ENCODE measurements at places on chromosomes 6 and 20.

GRCh38 chr6:138383776-138384175 lies 6.1 kb downstream of the SMIM28 start:
- no peaks in the 10 kb centered on the region for H3K4me1 ChIP-seq
- DNase-seq = no peak
- no peaks in the 10 kb centered on the region for H3K36me3 ChIP-seq
- no peaks in the 10 kb centered on the region for H3K27me3 ChIP-seq
- H3K4me3 ChIP-seq = no peak overlapping the region
- no peak overlapping the region for H3K27ac ChIP-seq

DNA sequence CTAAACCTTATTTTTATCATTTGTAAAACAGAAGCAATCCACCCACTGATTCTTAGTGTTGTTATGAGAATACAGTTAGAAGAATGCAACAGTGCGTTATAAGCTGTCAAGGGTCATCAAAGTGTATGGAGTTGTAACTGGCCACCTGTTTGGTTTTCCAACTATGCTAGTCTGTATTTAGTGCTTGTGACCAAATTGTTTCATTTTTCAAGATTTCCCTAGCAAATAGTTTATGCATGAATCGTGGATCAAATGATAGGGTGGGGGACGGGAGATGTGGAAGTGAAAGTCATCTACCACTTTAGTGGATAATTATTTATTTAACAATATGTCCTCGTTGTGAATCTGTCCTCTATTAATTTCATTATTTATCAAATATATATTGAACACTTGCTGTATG lies 175.4 kb upstream of the HDDC2 start:
- DNase-seq = no peak
- no peaks in the 10 kb centered on the region for H3K36me3 ChIP-seq
- no peaks in the 10 kb centered on the region for H3K27me3 ChIP-seq
- no peaks in the 10 kb centered on the region for H3K4me1 ChIP-seq

GRCh38 chr20:542777-543368 lies 717 bp downstream of the CSNK2A1 start:
- H3K27ac ChIP-seq = peak overlapping the region; percentile 91
- H3K36me3 ChIP-seq = no peaks in the 10 kb centered on the region
- H3K4me1 ChIP-seq = peaks cover 41% of the 10 kb centered on the region
- no peak for DNase-seq
- peak overlapping the region; percentile 88 for H3K4me3 ChIP-seq

DNA sequence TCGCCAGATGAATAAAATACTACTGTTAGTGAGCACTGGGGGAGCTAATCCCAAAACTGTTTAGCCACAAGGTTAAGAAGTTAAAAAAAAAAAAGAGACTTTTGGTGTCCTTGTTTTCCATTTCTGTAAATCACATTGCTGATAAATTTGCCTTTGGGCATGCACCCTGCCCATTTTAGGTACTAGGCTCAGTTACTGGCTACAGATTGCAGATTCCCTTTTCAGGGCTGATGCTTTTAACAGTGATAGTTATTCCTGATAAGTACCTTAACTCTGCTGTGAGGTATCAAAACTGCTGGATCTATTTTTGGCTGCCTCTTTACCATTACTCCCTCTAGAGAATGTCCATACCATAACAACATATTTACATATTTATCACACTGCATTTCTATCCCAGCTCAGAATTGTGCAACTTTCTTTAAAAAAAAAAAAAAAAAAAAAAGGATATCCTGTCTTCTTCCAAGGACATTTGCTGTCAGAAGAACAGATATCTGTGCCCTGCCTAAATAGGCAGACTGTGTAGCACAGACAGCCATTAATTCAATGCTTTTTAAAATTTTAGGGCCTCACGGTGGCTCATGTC lies 94.5 kb downstream of the SSR1 start:
- peaks cover 53% of the 10 kb centered on the region for H3K36me3 ChIP-seq
- no peaks in the 10 kb centered on the region for H3K27me3 ChIP-seq
- H3K4me3 ChIP-seq = no peak overlapping the region
- peaks cover 54% of the 10 kb centered on the region for H3K4me1 ChIP-seq

GRCh38 chr6:5737460-5737859 lies 269.3 kb downstream of the NRN1 start:
- H3K27me3 ChIP-seq = no peaks in the 10 kb centered on the region
- H3K4me3 ChIP-seq = no peak overlapping the region
- H3K27ac ChIP-seq = no peak overlapping the region
- DNase-seq = no peak

DNA sequence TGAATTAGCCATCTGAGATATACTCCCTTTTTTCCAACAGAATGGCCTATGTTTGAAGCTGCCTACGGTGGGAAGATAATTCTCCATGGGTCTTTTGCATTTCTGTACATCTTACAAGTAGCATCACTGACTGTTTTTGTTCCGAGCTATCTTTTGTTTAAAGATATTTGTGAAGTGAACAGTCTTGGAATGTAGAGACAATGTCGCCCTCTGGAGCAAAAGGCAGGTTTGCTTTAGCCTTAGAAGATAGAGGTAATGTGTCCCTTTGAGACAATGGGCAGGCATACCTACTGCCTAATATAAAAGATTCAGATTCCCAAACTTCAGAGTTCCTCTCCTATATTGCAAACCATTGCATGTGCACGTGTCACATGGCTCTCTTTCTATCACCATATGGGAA lies 347.8 kb upstream of the CNR1 start:
- no peak for DNase-seq
- no peaks in the 10 kb centered on the region for H3K36me3 ChIP-seq
- no peaks in the 10 kb centered on the region for H3K4me1 ChIP-seq

DNA sequence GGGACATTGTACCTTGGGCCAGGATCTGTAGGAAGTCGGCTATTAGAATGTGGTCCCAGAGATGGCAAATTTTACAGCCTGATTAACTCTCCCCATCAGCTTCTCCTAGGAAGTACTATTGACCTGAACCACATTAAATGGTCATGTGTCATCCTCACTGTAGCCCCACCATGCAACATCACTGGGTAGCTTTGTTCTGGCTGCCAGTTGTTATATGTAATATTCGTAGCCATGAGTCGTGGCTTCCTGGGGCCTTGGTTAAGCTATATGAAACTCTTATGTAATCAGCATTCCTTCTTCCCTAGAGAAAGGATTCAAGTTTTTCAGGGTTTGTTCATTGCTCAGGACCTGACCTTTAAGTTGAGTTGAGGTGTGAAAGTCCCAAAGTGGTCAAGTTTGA lies 125.7 kb downstream of the ANKS1A start:
- DNase-seq = no peak
- peaks cover 7% of the 10 kb centered on the region for H3K36me3 ChIP-seq
- H3K27ac ChIP-seq = peak overlapping the region; percentile 92
- H3K27me3 ChIP-seq = no peaks in the 10 kb centered on the region

DNA sequence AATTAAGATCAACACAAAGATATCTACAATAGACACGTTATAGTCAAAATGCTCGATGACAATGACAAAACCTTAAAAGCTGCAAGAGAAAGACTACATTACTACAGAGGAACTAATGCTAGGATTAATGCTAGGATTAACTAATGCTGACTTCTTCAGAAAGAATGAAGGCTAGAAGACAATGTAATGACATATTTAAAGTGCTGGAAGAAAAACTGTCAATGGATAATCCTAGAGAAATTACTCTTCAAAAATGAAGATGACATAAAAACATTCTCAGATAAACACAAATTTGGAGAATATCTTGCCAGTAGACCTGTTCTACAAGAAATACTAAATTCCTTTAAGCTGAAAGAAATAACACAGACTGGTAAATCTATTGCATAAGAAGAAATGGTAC lies 75.2 kb upstream of the SMIM28 start:
- H3K4me3 ChIP-seq = no peak overlapping the region
- H3K27me3 ChIP-seq = no peaks in the 10 kb centered on the region
- peaks cover 1% of the 10 kb centered on the region for H3K4me1 ChIP-seq
- H3K27ac ChIP-seq = no peak overlapping the region
- no peaks in the 10 kb centered on the region for H3K36me3 ChIP-seq

Measured in suprapubic skin (tissue), 4 donors.